Mesothelial cell of epicardium (in vitro differentiated cells): ENCODE measurements at places on chromosomes 6 and 20. TPM values are rescaled to one million over a fixed set of nuclear protein-coding genes. Genes with fewer than 3 reads are reported as not detected.

The SLC52A3 gene
- 0.25 to 0.36 TPM (median 0.29 TPM) in 3 replicates for total RNA-seq

The PPDPF gene
- total RNA-seq = 258 to 271 TPM (median 269 TPM) in 3 replicates

The TNFRSF6B gene
- 1.6 TPM in 1 of 3 replicates, not detected in the others for total RNA-seq

DNA sequence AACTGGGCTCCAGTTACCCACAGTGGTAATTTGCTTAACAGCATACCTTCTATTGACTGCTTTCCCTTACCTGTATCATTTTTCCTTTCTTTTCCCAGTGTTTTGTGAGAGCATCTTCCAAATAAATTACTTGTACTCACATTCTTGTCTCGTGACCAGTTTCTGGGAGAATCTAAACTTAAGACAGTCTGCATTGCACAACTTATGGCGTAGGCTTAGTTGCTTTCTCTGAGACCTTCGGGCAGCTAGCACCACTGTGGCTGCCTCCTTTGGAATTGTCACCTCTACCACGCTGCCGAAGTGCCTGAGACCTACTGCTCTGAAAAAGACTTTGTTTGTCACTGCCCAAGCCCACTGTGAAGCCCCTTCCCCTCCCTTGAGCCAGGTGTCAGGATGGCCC lies 188.1 kb upstream of the BMP2 start:
- DNase-seq = no peak

DNA sequence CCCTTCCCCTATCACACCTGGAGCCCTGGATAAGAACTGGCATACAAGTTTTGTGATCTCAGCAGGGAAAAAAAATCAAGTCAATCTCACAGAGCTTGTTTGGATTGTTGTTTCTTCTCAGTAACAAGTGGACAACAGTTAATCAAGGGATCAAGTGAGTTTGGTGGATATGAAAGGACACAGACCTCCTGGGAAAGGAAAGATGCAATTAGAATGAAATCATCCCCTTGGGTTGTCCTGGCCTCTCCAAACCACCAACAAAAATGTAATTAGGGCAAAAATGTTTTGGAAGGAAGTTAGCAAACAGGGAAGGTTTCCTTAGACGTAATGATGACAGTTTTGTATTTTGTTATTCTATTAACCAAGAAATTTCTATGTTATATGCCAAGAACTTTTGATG lies 99.1 kb upstream of the PRDM1 start:
- no peak for DNase-seq

DNA sequence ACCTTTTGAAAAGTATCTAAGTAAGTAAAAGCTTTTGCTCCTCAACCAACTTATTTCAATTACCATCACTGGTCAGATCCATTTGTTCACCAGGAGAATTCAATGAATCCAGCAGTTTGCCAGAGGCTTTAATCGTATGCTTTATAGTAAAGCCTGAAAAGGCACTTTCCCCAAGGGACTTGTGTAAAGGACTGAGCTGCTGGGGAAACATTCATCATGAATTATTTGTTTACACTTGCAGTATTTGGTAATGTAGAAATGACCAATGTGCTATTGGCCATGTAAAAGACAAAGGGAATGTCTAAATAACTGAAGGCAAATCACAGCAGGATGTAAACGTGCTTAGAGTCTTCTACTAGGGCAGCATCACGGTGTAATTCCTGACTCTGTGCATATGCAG lies 471.4 kb downstream of the ADGRB3 start:
- no peak for DNase-seq

GRCh38 chr20:23132930-23133559 lies 46.9 kb upstream of the CD93 start:
- no peak for DNase-seq

GRCh38 chr20:63941282-63942081 lies 14.7 kb downstream of the UCKL1 start:
- no peak for DNase-seq

DNA sequence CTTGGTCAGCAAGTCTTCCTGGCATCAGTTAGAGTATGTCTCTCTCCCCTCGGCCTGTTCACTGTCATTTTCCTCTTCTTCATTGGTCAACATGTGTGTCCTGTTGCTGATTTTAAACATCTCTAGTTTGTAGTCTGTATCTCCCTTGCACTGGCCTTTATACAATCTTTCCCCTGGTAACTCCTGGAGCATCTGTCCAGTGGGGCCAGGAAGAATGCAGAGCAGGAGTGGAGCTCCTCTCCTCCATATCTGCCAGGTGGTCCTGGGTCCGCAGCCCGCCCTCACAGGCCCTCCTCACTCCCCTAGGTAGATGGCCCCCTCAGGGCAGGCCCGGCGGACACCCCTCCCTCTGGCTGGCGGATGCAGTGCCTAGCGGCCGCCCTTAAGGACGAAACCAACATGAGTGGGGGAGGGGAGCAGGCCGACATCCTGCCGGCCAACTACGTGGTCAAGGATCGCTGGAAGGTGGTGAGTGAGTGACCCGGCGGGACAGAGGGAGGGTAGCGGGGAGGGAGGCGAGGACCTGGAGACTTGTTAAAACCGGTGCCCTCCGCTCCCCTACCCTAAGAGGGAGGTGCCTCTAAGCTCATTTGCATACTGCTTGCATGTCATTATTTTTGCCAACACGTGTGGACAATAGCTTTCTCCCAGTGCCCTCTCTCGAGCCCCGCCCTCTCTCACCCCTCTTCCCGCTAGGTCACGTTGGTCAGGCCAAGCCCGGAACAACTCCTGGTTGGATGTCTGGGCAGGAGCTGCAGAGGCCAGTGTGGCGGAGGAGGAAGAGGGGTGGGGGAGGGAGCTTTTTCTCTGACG lies 3.2 kb downstream of the TTBK1 start:
- no peak for DNase-seq

GRCh38 chr20:7333841-7334240 lies 566.4 kb downstream of the BMP2 start:
- DNase-seq = no peak

GRCh38 chr6:146103416-146104072 lies 74.7 kb downstream of the GRM1 start:
- no peak for DNase-seq

DNA sequence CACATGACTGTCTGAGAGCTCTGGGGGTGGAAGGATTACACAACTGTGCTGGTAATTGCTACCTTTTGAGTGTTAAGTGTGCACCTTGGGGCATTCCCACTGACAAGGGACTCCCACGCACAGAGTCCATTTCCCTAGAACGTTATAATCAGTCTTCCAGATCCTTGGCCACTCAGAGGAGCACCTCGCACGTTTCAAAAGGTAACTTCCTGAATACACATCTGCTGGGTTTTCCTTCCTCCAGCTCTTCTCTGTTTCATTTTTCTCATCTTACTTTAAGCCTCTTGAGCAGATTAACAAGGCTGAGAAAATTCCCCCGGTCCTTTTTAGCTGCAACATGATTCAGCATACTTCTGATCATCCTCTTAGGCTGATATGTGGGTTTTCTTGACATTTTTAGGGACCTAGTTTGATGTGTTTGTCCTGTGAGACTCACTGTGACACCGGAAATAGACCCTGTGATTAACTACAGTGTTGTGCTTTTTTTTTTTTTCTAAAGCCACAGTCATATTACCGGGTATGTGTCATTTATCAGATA lies 98.4 kb upstream of the DUSP22 start:
- DNase-seq = no peak

GRCh38 chr6:96234444-96234843 lies 218.7 kb downstream of the FUT9 start:
- DNase-seq = no peak

- no peak for DNase-seq
Measured at GRCh38 chr6:30748851-30749540, 4.6 kb upstream of the IER3 start.
